ENCODE measurements at places on chromosomes 11 and 22.

- no peak for DNase-seq
Observed at GRCh38 chr11:101442171-101442570, 141.6 kb downstream of the TRPC6 start.

DNA sequence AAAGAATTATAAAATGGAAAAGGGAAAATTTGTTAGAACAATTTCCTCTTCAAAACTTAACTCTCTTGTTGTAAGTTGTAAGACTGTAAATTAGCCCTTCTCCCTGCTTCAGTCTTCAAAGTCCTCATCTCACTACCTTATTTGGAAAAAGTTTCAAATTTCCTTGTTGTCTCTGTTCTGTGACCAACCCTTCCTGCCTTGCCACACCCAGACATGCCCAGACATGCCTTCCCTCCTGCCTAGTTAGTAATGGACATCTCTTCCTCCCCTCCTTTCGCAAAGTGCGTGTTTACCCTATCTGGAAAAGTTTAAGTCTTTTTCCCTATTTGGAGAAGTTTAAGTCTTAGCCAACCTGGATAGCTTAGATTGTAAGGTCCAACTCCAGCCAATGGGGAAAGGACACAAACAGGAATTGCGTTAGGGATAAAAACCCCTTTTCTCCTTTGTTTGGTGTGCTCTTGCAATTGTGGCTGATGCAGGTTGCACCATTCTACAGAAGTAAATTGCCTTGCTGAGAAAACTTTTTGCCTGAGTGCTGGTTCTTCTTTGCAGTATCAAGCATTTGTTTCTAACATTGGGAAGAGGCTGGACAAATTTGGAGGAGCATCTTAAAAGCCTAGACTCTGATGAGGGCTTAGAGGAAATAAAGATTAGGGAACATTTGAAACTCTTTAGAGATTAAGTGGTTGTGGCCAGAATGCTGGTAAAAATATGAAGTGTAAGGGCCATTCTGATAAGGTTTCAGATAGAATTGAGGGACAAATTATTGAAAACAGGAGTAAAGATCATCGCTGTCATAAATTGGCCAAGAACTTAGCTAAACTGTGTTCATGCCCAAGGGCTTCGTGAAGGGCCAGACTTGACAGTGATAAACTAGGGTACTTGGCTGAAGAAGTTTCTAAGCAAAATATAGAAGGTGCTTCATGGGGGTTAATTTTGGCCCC lies 15.4 kb downstream of the OR52K2 start:
- DNase-seq = no peak

GRCh38 chr22:32444068-32444467 lies 20.2 kb downstream of the BPIFC start:
- peak; percentile 14 for DNase-seq

GRCh38 chr22:24875862-24876506 lies 70.0 kb downstream of the SGSM1 start:
- no peak for DNase-seq

DNA sequence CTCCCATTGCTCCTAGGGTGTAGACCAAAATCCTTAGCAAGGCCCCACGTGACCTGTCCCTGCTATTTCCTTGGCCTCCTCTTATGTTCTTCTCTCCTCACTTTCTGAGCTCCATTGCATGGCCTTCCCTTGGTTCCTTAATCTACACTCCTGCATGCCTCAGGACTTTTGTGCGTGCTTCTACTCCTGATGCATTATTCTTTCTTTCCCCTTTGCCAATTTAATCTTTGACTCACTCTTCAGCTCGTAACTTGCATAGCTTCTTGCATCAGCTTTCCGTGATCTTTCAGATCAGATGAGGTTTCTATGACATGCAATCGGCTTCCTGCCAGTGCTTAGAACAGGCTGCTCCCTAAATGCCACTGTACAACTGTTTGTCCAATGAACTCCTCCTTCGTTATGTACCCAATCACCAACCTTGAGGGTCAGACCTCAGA lies 261.6 kb upstream of the CADM1 start:
- DNase-seq = no peak

DNA sequence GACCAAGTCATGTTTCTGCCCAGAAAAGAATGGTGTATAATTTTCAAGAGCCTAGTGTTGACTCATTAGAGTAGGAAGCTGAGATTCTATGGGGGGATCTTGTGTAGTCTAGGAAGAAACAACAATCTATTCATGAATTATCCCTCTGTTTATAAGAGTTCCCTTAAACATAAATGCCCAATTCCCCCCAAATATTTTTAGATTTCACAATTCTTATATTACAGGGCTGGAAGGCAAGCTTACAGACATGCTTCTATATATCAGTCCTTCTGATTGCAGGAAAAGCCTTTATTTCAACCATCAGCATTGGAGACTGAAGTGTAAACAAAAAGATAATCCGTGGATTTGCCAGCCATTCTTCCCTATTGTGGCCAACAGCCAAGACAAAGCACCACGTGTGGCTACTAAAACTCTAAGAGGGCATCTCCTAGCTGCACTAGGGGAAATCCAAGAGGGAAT lies 71.4 kb downstream of the NAT10 start:
- DNase-seq = no peak

- DNase-seq = no peak
Observed at GRCh38 chr22:31602259-31602952, 59.6 kb downstream of the PISD start.

DNA sequence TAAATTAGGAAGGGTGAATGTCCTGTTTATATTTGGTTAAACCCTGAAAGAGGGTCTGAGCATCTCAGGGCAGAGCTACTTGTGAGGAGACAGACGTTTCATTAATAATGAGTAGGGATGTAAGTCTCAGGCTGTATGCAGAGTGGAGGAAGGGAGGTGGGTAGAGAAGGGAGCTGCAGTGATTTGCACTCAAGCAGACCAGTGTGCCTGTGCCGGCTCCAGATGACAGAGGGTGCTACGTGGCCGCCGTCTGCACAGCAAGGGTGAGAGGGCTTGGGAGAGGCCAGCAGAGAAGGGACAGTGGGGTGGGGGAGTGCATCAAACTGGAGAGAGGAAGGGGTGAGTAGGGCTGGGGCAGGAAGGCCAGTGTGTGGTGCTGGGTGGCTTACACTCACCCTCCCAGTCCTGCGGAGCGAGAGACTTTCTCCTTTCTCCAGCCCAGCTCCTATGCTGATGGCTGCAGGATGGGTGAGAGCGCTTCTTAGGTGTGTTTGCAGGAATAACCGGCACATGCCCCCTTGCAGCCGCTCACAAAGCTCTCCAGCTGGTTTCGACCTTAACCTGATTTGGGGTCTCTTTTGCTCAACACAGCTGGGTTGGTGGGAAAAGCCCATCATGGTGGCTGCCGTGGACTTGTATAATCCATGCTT lies 130.6 kb downstream of the ST3GAL4 start:
- DNase-seq = no peak

DNA sequence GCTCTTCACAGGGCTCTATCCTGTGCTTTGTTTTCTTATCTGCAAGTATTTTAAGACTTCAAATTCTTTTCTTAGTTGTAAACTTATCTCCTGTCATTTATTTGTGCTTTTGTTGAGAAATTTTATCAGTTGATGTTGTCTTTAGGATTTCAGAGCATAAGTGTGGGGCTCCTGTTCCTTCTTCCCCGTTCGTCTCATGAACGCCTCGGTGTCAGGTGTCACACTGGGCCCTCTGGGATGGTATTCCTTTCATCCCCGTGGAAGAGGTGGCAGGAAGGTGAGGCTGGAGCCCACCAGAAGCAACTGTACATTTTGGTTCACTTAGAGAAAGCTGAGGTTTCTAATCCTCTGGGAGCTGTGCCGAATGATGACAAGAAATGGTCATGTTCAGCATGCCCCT lies 17.9 kb downstream of the NADSYN1 start:
- DNase-seq = no peak

DNA sequence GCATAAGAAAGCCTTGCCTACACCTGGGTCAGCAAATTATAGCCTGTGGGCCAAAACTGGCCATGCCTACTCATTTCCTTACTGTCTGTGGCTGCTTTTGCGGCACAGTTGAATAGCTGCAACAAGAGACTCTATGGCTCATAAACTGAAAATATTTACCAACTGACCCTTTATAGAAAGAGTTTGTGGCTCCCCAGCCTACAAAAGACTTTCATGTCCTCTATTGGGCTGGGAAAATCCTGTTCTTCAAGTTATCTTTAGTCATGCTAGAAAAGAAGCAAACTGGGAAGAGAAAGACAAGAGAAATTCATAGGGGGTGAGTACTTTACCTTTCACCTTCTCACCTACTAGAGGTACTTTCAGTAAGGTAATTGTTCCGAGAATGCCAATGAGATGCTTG lies 175.1 kb downstream of the SWAP70 start:
- DNase-seq = no peak

DNA sequence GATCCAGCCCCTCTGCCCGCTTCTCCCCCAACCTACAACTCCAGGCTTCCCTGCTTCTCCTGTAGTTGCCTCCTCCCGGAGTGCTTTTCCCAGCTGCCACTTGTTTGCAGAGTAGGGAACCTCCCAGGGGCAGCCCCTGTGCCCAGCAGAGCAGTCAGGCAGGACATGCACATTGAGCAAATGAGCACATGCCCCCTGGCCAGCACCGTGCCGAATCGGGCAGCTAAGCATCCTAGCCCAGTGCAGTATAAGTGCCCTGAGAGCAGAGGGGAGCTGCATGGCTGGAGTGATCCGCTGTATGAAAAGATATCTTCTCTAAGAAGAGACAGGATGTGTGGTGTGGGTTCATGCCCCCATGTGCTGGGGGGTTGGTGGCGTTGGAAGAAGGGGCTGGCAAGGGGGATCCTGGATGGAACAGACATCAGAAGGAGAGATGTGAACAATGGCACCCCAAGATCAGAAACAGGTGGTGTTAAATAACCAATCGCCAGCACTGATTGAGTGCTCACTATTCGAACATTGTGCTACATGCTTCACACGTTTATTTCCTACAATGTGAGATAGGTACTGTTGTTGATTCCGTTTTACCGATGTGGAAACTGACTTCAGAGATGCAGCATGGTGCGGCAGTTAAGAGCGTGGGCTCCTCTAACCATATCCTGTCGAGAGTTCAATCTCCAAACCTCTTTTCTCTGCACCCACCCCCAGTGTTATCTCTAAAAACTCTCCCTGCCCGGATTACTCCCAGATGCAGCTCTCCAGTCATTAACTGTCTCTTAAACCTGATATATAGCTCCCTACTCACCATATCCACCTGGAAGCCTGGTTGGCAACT lies 1.2 kb downstream of the AIP start:
- DNase-seq = no peak

- DNase-seq = no peak
Observed at GRCh38 chr22:41982865-41983264, 13.6 kb downstream of the SEPTIN3 start.

DNA sequence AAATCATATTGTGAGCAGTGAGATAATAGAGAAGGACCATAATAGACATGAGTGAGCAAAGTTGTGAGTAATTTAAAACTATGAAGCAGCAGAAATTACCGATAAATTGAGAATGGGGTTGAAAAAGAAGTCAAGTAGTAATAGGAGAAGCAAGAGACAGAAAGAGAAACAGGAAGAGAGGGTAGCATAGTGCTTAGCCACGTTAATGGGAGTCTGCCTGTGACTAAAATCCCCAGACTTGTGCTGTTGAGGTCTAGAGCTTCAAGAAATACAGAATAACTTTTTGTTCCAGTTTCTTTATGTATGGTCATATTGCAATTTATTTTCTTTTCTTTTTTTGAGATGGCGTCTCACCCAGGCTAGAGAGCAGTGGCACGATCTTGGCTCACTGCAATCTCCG lies 368.7 kb downstream of the METTL15 start:
- no peak for DNase-seq

DNA sequence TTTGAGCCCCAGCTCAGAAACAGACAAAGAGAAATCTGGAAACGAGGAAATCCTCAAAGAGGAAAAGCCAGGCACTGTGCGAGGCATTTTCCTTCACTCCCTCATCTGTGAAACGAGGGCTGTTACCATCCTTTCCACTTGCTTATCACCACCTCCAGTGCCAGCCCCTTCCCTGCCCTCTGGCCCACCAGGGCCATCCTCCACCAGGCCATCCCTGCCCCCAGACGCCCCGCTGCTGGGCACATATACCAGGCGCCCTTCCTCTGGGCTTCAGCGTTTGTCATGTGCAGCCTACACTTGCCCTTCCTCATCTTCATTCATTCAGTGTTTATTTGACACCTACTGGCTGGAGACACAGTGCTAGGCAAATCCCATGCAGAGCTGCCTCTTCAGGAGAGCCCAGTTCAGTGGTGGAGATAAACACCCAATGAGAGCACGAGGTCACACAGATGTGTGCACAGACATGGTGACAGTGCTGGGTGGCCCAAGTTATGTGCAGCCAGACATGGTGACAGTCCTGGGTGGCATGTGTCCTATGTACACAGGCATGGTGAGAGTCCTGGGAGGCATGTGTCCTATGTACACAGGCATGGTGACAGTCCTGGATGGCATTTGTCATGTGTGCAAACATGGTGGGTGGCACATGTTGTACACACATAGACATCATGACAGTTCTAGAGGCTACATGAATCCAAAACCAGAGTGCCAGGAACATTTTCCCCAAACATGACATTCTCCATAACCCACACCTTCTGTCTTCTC lies 9.7 kb downstream of the SPTBN2 start:
- no peak for DNase-seq

DNA sequence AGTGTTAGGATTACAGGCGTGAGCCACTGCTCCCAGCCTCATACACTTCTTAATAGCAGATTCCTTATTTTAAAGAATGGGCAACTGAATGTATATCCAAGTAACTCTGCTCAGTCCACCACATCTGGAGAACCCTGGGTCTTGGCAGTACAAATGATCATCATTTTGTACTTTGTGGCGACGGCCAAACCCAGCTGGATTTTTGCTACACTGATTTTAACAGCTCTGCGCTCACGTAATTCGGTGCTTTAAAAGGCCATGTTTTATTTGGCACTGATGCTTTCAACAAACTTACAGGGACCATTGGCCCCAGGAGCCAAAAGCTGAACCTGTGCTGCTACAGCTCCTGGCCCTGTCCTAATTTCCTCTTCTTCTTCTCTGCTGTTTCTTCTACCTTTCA lies 60.8 kb upstream of the PDE3B start:
- no peak for DNase-seq
